Caki2 (cell line): ENCODE measurements at places on chromosomes 3 and 15.
A peak's percentile ranks its signal among the peaks of the same experiment; 100 is the strongest.

DNA sequence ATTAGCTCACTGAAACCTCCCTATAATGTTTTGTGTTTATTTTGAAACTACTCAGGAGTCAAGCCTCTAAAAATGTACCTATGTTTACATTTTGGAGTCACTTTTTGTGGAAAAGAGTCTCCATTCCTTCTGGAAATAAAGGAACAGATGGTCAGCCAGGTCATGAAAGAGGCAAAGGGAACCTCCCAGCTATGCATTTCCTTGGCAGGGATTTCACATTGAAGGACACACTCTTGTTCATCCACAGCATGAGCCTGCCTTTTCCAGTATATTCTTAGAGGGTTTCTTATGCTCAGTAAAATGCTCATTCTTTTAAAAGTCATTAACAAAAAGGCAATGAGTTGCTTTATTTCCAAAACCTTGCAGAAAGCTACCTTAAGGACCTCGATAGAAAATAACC is 20.8 kb downstream of the STAC start:
- DNase-seq: no peak

DNA sequence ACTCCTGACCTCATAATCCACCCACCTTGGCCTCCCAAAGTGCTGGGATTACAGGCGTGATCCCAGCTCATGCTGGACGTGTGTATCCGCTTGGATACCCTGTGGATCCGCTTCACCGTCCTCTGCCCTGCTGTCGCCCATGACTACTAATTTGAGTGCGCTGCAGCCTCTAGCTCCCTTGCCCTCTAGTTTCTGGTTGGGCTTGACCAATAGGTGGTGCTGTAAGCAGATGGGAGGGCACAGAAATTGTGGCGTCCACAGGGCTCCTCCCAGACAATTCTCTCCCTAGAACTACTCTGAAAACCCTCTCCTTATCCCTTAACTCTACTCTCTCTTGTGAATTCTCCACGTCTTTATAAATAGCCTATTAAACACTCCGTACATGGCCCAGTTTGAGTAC is 36.2 kb downstream of the ZPLD1 start:
- no peak for DNase-seq

GRCh38 chr3:130935761-130936492 is 42.0 kb downstream of the ATP2C1 start:
- DNase-seq: no peak

- no peak for DNase-seq
Observed at GRCh38 chr3:157938154-157938779, 168.0 kb downstream of the SHOX2 start.

GRCh38 chr3:35777065-35777464 is 137.7 kb downstream of the ARPP21 start:
- no peak for DNase-seq

GRCh38 chr3:122313281-122313680 is 11.8 kb upstream of the CSTA start:
- DNase-seq: no peak

- DNase-seq: no peak
Observed at GRCh38 chr15:62912808-62913207, 129.7 kb upstream of the TPM1 start.

- DNase-seq: no peak
Observed at GRCh38 chr3:23588547-23588946, 217.2 kb upstream of the UBE2E1 start.

DNA sequence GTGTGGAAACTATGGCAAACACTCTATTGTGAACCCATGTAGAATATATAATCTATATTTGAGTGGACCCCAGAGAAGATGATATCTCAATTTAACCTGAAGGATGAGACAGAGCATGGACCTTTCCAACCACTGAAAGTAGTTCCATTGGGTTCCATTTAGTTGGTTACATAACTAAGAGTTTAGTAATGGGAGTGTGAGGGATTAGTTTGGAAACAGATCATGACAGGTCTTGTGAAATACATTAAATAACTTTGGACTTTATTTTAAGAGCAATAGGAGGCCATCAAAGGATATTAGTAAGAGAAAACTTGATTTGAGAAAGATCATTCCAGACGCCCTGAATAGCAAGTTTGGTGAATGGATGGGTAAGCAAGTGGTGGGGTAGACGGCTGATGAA is 487.2 kb upstream of the ROBO2 start:
- no peak for DNase-seq

DNA sequence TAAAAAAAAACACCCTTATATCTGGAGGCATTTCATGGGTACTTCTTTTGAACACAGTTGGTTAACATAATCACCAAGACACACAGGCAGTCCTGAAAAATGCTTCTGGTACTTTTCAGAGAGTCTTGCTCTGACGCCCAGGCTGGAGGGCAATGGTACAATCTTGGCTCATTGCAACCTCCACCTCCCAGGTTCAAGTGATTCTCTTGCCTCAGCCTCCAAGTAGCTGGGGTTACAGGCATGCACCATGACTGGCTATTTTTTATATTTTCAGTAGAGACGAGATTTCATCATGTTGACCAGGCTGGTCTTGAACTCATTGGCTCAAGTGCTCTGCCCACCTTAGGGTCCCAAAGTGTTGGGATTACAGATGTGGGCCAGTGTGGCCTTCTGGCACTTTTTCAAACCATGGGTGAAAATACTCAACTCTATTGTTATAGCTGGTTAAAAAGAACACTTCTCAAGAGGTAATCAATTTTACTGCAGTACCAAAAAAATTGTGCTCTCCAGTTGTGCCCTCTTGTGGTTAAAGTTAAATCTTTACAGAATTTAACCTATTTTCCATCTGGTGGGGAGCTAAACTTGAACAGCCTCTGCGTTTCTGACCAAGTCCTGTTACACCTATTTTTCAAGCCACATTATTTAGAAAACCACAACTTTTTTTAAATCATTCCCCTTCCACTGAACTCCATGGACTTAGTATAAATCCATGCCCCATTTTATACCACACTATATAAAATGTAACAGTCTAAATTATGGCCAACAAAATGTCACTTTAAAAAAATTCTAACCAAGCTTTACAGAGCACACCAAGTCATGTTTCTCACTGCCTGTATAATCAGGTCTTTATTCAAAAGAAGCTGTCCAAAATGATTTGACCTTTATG is 1.2 kb upstream of the SNAPC5 start:
- DNase-seq: peak; percentile 26

- DNase-seq: no peak
Observed at GRCh38 chr15:40157778-40158447, 3.0 kb upstream of the BUB1B start.

- no peak for DNase-seq
Observed at GRCh38 chr3:58724336-58724735, 57.8 kb upstream of the FAM3D start.

DNA sequence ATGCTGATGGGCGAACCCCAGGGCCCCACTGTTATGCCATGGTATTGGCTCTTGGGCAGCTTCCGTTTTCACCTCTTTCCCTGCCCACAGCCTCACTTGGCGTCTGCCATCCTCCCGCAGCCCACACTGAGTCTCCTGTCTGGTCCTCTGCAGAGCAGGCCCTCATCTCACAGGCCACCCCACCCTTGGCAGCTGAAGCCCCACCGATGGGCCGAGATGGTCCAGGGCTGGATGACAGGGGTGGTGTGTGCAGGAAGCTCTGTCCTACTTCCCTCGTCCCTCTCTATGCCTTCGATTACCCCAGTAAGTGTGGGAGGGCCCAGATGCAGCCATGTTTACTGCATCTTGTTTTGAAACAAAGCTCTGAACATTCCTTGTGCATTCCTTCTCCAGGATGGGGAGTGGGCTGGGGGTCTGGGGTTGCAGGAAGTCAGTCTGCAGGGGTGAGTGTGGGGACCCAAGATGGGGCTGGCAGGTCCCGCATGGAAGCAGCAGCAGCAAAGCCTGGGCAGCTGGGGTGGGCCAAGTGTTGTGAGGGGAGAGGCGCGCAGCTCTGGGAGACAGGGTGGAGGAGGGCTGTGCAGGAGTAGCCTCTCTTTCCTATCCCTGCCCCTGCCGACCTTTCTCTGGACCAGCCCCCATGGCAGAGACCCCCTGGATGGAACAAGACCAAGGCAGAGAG is 20.9 kb downstream of the TBC1D21 start:
- no peak for DNase-seq

DNA sequence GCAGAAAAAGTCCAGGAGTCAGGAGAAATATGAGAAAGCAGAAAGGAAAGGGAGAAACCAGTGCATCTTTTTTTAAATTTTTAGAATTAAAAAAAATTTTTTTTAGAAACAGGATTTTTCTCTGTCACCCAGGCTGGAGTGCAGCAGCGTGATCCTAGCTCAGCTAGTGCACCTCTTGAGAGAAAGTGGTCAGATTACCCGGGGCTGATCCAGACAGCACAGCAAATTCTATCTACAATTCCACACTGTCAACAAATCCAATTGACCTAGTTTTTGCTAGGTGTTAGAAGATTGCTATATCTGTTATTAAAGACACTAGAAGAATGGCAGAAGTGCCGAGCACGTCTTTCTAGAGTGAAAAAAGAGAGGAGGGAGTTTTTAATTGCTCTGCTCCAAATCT is 117.3 kb downstream of the RFTN1 start:
- DNase-seq: no peak

DNA sequence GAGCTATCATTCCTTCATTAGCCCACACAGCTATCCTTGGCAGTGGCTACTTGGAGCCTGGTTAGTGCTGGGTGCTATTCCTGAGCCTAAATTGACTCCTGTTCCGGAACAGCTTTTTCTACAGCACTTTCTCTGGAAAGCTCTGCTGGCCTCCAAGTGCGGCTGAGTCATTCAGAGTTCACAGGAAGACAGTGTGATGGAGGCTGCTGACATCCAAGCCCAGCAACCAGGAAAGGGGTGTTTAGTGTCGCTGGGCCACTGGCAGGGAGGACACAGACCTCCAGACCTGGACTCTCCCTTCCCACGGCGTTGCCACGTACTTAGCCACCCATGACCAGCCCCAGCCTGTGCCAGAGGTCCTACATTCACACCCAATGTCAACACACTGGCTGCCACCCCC is 28.7 kb downstream of the CACNA2D2 start:
- DNase-seq: no peak

DNA sequence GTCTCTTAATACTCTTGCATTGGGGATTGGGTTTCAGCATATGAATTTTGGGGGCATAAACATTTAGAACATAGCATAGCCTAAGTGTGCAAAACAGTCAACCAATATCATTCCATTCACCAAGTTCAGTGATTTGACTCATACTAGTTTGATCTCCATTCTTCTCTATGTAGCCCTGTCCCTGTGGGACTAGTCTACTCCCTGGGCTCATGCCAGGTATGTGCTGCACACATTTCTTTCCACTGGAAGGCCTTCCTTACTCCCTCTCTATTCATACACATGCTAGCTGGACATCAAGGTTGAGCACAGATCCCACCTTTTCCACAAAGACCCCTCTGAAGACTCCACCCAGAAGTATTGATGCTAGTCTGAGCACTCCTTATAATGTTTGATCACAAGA is 5.1 kb downstream of the ZDHHC23 start:
- no peak for DNase-seq

DNA sequence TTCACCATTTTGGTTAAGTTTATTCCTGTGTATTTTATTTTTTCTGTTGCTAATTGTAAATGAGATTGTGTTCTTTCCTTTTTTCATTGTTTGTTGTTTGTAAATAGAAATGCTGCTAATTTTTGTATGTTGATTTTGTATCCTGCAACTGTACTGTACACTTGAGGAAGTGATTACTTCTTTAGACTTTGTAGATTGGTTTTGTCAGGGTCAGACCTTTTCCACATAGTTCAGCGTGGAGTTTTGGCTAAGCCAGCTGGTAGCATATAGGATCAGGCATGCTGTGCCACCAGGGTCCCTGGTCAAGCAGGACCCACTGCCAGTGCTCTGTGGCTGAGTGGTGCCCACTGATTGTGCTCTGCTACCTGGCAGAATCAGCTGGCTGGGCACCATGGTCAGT is 80.1 kb downstream of the CD200 start:
- no peak for DNase-seq

DNA sequence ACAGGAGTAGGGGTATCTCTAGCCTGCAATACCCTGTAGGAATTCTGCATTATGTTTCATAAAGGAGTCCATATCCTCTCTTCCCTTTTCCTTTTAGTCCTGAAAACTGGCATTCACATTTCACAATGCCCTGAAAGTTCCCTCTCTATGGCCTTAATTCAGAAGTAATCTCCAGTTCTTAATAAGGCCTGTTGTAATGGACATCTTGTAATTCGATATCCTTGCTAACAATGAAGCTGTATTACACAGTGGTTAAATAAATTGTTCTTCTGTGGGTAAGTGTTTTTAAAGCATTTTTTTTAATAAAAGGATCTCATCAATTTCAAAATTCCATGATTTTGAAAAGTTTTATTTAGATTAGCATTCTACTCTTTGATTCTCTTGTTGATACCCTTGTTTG is 34.3 kb upstream of the NEO1 start:
- no peak for DNase-seq

GRCh38 chr3:48067271-48067670 is 51.1 kb upstream of the MAP4 start:
- no peak for DNase-seq

DNA sequence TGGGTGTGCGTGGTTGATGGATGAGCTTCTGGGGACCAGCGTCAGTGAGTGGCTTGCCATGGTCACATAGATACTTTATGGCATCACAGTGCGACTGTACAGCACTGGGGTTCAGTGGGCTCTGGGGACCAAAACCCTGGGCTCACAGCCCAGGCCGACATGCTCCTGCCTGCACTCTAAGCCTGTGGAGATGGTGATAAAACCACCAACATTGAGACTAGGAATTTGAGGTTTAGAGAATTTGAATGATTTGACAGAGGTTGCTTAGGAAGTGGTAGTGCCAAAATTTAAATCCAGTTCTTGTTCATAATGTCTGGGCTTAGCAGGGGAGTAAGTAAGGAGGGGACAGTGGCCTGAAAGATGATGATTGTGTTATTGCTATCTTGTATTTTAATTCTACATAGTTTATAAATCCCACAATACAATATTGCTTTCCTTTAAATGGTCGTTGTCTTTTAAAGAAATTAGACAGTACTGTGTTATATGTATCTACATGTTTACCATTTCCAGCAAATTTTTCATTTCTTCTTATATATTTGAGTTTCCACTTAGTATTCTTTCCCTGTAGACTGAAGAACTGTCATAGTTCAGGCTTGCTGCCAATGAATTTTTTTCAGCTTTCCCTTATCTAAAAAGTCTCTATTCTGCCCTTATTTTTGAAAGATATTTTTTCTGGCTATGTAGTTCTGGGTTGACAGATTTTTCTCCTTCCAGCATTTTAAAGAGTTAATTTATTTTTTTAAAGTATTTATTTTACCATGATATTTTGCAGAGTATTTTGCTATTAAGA is 235.4 kb upstream of the RGMA start:
- DNase-seq: no peak

GRCh38 chr15:67685716-67686115 is 139.6 kb upstream of the SKOR1 start:
- DNase-seq: no peak

GRCh38 chr3:149277331-149277813 is 55.7 kb upstream of the CP start:
- DNase-seq: peak; percentile 28

- DNase-seq: no peak
Observed at GRCh38 chr3:154144825-154145465, 23.8 kb downstream of the ARHGEF26 start.

- DNase-seq: no peak
Observed at GRCh38 chr3:170621256-170621655, 35.4 kb upstream of the SLC7A14 start.

GRCh38 chr3:62238003-62238402 is 135.3 kb downstream of the FEZF2 start:
- DNase-seq: no peak
